ENCODE measurements at places on chromosomes 5 and 9.
A peak's percentile ranks its signal among the peaks of the same experiment; 100 is the strongest.

DNA sequence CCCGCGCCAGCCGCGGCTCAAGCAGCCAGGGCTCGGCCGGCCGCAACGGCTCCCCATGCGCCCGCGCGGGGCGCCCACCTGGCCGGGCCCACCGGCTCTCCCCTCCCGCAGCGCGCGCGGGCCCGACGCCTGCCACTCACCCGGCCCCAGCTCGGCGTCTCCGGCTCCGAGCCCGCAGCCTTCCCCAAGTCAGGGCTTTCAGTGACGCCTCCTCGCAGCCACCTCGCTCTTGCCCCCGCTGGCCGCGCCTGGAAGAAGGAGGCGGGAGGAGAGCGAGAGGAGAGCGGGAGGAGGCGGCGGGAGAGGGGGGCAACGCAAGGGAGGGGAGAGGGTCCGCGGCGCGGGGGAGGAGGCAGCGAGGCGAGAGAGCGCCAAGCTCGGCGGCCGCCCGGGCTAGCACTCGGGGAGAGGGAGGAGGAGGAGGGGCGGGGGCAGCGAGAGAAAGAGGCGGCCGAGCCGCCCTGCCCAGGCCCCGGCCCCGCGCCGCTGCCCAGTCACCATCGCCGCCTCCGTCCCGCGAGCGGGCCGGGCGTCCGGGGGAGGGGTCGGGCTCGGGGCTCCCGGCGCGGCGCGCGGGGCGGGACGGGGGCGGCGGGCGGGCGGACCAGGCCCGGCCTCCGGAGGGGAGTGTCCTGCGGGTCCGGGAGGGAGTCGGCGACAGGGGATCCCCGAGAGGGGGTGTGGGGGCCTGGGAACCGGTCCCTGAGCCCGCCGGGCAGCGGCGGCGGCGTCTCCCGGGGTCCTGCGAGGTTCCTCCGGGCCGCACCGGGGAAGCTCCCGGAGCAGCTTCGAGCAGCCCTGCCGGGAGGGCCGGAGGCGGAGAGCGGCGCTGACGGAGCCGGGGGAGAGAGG lies at the start of gene LHFPL2:
Gene LHFPL2 (minus strand): TSS at position 414 of the 852 bp plus-strand sequence. CDS start 138,559 bp downstream, outside the sequence.
- peak; percentile 59 for DNase-seq

DNA sequence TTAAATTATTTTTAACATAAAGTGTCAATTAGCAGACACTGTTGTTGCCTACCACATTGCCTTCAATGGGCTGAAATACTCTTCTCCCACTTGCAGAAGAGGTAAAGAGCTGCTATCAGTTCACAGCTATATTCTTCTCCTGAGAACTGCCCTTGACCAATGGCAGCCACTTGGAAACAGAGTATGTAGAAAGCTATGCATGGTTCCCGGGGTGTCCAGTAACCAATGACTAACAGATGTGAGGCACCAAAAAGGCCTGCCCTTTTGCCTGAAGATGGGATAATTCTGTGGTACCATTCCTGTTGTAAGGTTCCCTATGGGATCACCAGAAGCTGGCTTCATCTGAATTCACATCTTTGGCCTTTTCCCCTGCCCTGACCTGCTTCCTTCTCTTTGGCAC lies 181.4 kb upstream of the MAP3K1 start:
- DNase-seq, result no peak

GRCh38 chr5:171713152-171713551 lies 72.5 kb upstream of the SMIM23 start:
- DNase-seq, result no peak

GRCh38 chr9:36637491-36638270 lies 65.0 kb downstream of the MELK start:
- no peak for DNase-seq

DNA sequence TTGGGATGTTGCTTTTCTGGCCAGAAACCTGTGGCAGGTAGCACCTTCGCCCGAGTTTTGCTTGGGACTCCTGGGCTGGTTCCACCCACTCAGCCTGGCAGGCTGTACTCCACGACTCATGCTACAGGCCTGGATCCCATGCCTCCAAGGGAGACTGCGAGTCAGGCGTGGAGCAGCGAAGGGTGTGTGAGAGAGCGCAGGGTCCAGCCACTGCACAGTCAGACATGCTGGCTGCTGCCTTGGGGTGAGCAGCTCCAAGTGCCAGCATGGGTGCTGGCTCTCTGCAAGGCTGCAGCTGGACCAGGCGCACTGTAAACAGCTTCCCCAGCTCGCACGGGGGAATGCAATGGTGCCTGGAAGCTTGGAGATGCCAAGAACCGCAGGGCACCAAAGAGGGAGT lies 249.6 kb upstream of the EDIL3 start:
- DNase-seq, result peak; percentile 20

DNA sequence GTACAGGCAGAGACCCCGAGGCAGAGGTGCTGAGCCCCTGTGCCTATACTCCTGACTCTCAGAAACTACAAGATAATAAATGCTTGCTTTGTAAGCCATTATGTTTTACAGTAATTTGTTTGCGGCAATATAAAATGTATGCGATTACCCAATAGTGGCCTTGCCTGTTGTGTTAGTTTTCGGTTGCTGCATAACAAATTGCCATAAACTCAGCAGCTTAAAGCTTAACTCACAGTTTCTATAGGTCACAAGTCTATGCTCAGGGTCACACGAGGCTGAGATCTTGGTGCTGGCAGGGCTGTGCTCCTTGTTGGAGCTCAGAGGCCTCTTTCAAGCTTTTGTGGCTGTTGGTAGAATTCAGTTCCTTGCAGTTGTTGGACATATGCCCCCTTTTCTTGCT lies 114.8 kb downstream of the COL23A1 start:
- DNase-seq, result no peak

- DNase-seq, result no peak
Measured at GRCh38 chr5:147455822-147456450, 53.9 kb downstream of the DPYSL3 start.

DNA sequence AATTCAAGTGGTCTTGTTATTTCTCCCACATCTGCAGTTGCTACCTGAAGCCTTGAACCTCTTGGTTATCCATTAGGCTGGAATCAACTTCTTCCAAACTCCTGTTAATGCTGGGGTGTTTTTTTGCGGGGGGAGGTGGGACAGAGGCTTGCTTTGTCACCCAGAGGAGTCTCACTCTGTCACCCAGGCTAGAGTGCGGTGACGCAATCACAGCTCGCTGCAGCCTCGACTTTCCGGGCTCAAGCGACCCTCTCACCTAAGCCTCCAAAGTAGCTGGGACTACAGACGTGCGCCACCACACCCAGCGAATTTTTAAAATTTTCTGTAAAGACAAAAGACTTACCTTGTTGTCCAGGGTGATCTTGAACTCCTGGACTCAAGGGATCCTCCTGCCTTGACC lies 4.4 kb downstream of the SCGB3A1 start:
- no peak for DNase-seq

Measured in PC-3 (cell line).